Activated CD8-positive, alpha-beta T cell treated with anti-CD3 and anti-CD28 coated beads for 36 hours (primary cell): ENCODE measurements at places on chromosomes 3 and 15. TPM values are rescaled to one million over a fixed set of nuclear protein-coding genes. Genes with fewer than 3 reads are reported as not detected.

- no peak for DNase-seq
Observed at GRCh38 chr3:53819163-53819868, 26.9 kb downstream of the CHDH start.

DNA sequence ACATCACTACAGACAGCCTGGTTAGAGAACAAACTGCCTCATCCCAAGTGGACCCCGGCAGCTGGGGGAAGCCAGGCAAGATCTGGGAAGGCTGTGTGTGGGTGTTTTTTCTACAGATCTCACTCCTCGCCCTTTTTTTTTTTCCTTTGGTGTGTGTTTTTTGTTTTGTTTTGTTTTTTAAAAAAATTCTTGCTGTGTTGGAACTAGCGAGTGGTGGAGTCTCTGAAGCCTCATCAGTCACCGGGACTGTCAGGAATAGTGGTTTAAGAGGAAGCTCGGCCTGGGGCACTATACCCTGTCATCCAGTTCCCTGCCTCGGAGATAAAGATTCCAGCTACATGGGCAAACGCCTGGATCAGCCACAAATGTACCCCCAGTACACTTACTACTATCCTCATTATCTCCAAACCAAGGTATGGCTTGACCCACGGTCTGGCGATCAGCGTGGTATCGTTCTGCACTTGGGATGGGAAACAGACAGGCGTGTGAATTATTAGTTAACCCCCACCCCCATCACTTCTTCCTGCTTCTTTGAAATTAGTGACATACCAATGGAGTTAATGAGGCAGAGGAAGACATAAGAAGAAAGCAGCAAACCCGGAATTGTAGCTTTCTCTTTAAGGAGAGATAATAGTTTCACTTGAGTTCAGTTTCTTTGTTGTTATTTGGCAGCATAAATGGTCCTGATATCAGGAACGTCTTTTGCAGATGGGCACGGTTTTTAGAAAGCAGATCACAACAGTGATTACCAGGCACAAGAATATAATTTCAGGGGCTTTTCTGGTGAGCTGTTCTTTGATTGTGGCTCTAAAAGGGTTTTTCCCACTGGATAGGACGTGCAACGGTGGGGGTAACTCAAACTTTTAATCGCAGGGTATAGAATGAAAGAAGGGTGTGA lies 722 bp downstream of the RBMS3 start:
- peak; percentile 33 for DNase-seq

DNA sequence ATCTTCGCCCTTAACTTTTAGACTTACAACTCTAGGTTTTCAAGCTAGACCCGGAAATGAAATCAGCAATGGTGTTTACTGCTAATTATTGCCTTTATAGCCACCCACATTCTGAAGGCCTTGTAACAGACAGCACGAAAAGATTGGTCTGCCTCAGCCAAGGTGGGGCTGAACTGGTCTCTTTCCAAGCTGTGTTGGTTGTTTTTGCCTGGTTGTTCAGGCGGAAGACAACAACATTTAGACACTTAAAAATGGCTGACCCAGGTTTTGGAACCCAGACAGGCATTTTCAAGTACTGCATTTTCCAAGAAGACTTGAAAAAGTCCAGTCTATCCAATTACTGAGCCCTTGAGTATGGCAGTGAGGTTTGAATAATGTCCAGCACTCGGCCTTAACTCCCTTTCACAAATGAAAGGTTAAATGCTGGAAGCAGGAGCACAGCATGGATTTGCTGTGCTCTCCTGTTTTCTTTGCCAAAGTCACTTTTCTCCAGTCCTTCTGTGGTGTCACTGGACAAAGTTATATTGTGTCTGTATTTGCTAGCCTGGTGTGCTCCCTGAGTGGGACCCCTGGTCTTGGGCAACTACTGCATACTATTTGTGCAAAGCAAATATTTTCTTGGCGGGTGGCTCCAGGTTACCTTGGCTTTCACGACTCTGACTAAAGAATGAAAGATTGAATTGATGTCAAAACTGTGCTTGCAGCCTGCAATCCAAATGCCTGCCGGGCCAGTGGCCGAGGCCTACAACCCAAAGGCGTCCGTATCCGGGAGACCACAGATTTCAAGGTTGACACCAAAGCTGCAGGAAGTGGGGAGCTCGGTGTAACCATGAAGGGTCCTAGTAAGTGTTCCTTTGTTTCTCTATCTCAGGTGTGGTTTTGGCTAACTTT lies 93.5 kb downstream of the FLNB start:
- DNase-seq = peak; percentile 17

DNA sequence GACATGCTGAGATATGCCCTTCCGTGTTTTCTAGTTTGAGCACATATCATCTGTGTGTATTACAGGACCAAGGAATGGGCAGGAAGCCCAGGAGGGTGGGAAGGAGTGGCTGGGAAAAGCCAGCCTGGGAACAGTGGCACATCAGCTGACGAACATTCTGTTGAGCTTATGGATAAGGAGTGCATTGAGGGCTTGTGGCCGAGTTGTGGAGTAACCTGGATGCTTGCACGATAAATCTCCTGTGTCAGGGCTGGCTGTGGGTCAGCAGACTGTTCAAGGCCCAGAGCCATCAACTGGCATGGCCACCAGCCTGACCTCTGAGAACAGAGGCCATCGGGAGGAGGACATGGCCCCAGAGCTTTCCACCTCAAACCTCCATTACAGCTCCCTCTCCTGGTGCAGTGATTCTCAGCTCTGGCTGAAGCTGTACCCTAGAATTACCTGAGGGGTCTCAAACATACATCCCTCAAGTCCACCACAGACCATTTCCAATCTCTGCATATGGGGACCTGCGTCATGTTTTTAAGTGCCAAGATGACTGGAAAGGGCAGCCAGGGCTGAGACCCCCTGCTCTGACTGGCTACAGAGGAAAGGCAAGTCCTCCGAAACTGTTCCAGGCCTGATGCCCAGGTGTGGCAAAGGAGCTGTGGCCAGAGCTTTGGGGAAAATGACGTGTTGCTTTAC lies 4.8 kb upstream of the VILL start:
- no peak for DNase-seq

- no peak for DNase-seq
Observed at GRCh38 chr3:108525256-108525655, 14.9 kb upstream of the MYH15 start.

GRCh38 chr3:66179793-66180192 lies 41.0 kb upstream of the SLC25A26 start:
- DNase-seq = no peak

- peak; percentile 4 for DNase-seq
Observed at GRCh38 chr3:86990734-86991481, at the start of gene VGLL3. Gene VGLL3, minus strand, starts transcription at chr3:86991149. Its CDS starts 406 bp downstream, at chr3:86990743.

- no peak for DNase-seq
Observed at GRCh38 chr15:86917361-86917671, 837.6 kb downstream of the AGBL1 start.

GRCh38 chr3:10300087-10300486 lies 7.3 kb upstream of the GHRL start:
- no peak for DNase-seq

DNA sequence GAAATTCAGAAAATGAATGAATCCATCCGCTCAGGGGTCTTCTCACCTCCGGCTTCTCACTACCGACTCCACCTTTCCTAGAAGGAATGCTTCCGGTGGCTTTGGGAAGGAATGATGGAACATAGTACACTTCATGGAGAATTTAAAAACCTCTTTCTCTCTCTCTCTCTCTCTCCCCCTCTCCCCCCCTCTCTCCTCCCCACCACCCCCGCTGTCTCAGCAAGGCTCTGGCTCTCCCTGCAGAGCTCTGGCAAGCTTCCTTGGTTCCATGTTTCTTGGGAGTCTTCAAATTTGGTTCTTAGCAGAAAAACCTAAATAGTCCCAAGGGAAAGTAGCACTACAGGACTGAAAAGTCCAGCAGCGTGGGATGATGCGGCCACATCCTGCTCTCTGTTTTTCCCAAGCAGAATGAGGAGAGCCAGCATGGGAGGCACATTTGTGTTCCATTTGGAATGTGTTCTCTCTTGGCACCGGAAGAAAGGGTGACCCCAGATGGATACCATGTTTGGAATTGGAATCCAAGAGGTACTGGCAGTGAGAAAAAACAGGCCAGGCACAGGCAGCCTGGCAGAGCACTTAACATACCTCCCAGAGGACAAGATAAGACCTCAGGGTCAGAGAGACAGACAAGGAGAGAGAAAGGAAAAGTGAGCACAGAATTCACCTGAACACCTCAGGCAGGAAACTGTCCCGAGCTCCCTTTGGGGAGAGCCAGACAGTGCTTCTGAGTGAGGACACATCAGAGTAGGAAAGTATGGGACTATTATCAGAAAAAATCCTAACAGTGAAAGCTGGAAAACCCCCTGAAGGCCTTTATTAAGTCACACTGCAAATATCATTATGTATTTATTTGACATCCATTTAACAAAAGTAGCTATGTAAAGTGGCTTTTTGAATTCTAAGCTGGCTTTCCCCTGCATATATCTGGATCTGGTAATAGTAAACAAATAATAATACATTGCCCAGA lies at the start of gene POPDC2:
Gene POPDC2 (minus strand): TSS at position 116 of the 967 bp plus-strand sequence. CDS start 166 bp downstream, outside the sequence.
- DNase-seq = no peak

The GUCA1C gene
- total RNA-seq = not detected

The C3orf70 gene
- total RNA-seq = not detected

The SCN11A gene
- not detected for total RNA-seq

The TMOD2 gene
- total RNA-seq = 7.0 TPM

The ZNF501 gene
- 3.2 TPM for total RNA-seq

The LRRC31 gene
- total RNA-seq = not detected

The GOLGA8O gene
- 1.7 TPM for total RNA-seq
